ENCODE measurements at places on chromosomes 11 and 22.

DNA sequence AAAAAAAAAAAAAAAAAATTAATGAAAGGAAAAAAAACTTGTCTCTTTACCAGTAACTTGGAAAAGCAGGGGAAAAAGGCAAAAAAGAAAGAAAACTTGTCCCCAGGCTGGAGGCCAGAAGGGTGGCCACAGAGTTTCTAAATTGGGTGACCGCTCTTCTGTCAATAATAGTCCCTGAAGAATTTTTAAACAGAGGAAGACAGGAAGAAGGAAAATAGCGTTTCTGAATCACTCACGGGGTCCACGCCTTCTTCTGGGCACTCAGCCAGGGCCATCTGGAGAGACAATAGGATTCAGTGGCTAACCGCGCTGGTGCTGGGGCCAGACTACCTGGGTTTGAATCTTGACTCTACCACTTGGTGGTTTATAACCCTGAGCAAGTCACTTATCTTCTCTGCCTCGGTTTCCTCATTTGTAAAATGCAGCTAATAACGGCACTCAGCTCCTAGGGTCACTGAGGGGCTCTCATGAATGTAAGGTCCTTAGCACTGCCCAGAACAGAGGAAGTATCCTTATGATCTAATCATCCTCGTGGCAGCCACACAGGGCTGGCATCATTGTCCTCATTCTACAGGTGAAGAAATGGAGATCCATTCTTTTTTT lies 7.0 kb downstream of the C11orf86 start:
- no peak for DNase-seq

- no peak for DNase-seq
Measured at GRCh38 chr11:105189581-105189980, 50.0 kb upstream of the CARD18 start.

DNA sequence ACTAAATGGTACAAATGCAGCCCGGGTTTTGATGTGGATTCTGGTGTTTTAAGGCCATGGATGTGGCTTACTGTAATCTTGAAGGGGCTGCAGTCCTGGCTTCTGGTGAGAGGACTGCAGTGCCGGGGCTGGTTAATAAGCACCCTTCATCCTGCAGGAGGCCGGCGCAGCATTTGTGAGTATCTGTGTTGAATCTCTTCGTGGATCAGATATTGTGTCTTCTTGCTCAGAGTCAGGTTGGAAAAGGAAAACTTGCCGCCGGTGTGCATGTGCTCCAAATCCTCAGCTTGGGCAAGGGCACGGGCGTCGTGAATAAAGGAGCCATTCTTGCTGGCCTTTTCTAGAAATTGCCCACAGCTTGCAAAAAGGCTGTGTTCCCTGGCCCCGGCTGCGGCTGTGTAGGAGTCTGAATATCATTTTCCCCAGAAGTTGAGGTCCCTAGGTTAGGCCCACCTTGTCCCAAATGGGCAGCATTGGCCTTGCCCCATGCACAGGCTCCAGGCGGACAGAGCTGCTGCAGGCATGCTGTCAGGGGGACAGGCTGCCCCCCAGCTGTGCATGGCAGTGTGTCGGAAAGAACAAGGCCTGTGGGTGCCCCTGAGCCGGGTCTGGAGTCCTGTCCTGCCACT lies 28.9 kb upstream of the PARVB start:
- DNase-seq, result no peak

DNA sequence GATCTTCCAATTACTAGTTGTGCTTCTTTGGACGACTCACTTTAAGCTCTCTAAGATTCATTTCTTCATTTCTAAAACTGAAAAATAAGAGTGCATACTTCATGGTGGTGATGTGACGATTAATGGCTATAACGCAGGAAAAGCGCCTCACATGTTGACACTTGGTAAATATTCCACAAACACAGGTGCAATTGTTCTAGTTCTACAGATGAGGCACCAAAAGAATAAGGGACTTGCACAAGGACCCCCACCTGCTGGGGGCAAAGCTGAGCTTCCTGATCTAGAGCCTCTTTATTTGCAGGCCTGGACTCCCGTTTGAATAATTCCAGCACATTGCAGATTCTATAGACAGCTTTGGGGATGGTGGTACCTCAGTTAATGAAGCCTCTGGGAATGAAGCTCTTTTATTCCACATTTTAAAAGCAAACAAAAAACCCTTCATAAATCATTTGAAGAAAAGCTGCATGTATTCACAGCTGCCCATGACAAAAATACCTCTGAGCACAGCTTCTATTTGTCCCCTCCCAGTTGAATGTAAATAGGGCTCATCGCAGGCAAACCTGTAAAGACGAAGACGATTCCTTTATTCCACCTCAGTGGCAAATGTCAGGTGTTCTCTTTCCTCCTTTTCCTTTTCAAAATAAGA lies 14.9 kb upstream of the CADM1 start:
- DNase-seq, result no peak

DNA sequence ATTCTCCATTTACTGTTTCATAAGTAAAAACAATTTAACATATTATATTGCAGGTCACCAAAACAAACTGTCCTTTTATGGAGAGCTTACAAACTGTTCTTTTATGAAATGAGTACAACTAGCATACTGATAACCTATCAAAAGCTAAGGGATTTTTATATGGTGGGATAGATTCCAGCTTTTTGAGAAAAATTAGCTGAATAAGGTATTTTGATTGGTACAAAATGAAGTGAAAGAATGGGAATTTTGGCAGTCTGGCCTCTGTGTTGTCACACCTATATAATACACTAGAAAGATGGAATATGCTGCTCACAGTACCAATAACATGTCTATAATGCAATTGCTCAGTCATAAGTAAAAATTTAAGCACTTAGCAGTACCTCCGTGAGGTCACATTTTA lies 11.4 kb downstream of the TRAF6 start:
- DNase-seq, result no peak

GRCh38 chr11:78070621-78071020 lies 7.0 kb downstream of the THRSP start:
- no peak for DNase-seq

DNA sequence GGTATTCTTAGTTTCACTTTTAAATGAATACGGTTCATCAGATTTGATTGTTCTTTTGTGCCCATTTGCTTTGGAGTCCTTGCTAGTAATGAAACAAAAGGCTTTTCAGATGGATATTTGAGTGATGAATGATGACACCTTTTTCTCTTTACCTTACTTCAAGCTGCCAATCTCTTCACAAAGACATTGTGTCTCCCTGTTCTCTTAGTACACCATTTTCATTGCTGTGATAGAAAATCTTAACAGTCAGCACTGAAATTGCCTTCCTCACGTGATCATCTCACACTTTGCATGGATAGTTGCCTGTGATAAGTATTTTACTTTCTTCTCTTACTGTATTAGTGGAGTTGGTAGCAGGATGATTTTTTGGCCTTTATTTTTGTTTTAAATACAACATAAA lies 396.6 kb downstream of the NELL1 start:
- no peak for DNase-seq

DNA sequence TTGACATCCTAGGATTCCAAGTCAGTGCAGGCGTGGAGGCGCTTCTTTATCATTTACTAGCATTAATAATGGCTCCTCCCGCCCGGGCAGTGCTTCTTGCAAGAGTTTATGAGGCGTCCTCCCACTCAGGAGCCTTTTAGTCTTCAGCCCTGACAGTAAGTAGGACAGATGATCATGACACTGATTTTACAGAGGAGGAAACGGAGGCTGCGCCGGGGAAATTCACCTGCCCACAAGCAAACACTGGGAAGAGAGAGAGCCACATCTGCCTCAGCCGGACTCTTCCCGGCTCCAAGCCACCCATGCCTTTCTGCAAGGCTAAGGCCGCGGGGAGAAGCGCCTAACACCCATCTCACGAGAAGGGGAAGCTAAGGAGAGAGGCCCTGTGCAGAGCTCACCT lies 35.9 kb downstream of the KIAA0930 start:
- DNase-seq, result no peak

GRCh38 chr11:111264646-111265045 lies 19.1 kb downstream of the POU2AF2 start:
- DNase-seq, result no peak

DNA sequence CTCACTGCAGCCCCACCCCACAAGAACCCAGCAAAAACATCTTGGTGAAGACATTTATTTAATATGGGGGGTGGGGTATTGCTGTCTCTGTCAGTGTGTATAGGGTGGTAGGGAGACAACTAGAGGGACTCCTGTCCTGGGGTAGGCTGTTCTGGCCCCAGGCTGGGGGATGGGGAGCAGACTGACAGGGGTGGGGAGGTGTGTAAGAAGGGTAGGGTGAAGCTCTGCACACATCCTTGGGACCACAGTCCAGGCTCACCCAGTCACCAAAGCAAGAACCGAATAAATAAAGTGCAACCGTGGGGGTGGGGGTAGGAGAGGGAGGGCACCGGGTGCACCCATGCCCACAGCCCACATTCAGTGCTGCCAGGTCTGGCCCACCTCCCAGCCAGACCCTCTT lies 7.8 kb upstream of the HPX start:
- no peak for DNase-seq

- DNase-seq, result no peak
Measured at GRCh38 chr11:16468735-16469453, 112.5 kb upstream of the SOX6 start.

Measured in CD4-positive, alpha-beta T cell treated with Interleukin-10 for 1 hour (primary cell).